ENCODE measurements at places on chromosomes 16 and 17. TPM values are rescaled to one million over a fixed set of nuclear protein-coding genes. Genes with fewer than 3 reads are reported as not detected.

The KRT38 gene
- total RNA-seq = not detected

The NMRAL1 gene
- 43.8 TPM for total RNA-seq

The AANAT gene
- 0.31 TPM for total RNA-seq

The CCDC47 gene
- total RNA-seq = 116 TPM

The NEK8 gene
- total RNA-seq = 3.9 TPM

The WDR45B gene
- total RNA-seq = 93.4 TPM

The NLRC3 gene
- total RNA-seq = not detected

The CAMTA2 gene
- total RNA-seq = 36.7 TPM

The CD300LF gene
- total RNA-seq = not detected

The PHKG2 gene
- 26.2 TPM for total RNA-seq

The NPIPB6 gene
- total RNA-seq = 1.6 TPM

The ZDHHC7 gene
- 79.8 TPM for total RNA-seq

The PRSS36 gene
- total RNA-seq = 1.2 TPM

The ZP2 gene
- not detected for total RNA-seq

The HDAC5 gene
- 15.4 TPM for total RNA-seq

The LITAFD gene
- total RNA-seq = not detected

The SLC16A13 gene
- 11.0 TPM for total RNA-seq

The CDR2L gene
- total RNA-seq = 61.8 TPM

The CAPNS2 gene
- not detected for total RNA-seq

The GGA2 gene
- total RNA-seq = 30.3 TPM

The LLGL2 gene
- 20.1 TPM for total RNA-seq

The NECAB2 gene
- total RNA-seq = 2.6 TPM

The ABCA9 gene
- total RNA-seq = not detected

The ABAT gene
- 0.29 TPM for total RNA-seq

The HIGD1B gene
- total RNA-seq = not detected

The RPA1 gene
- 60.0 TPM for total RNA-seq

The SMIM5 gene
- total RNA-seq = 0.77 TPM

The CDRT15 gene
- total RNA-seq = not detected

The HNF1B gene
- total RNA-seq = 17.4 TPM

The DNAH2 gene
- 0.06 TPM for total RNA-seq

The IL34 gene
- 0.39 TPM for total RNA-seq

The TEX14 gene
- total RNA-seq = 0.36 TPM

The MMP25 gene
- total RNA-seq = 1.4 TPM

The CBLN1 gene
- 0.26 TPM for total RNA-seq

The PRAC1 gene
- not detected for total RNA-seq

The CRYBA1 gene
- not detected for total RNA-seq

The KRT40 gene
- not detected for total RNA-seq

The HS3ST3A1 gene
- 0.69 TPM for total RNA-seq

The FAAP100 gene
- 16.1 TPM for total RNA-seq

The RTN4RL1 gene
- 25.4 TPM for total RNA-seq

The CES5A gene
- total RNA-seq = not detected

The POLR3K gene
- 33.0 TPM for total RNA-seq

The FBXO39 gene
- 0.05 TPM for total RNA-seq

Data from A549 treated with dexamethasone at 1 μM for 4 hours (cell line).